ENCODE measurements at places on chromosomes 11 and 22. TPM values are rescaled to one million over a fixed set of nuclear protein-coding genes. Genes with fewer than 3 reads are reported as not detected.

GRCh38 chr11:2726964-2727363 is 27.2 kb upstream of the KCNQ1OT1 start:
- DNase-seq, result no peak

- DNase-seq, result no peak
These were observed 229.7 kb downstream of the FAM76B start for GRCh38 chr11:95559899-95560298.

GRCh38 chr22:44640618-44641155 is 61.3 kb upstream of the PRR5 start:
- no peak for DNase-seq

DNA sequence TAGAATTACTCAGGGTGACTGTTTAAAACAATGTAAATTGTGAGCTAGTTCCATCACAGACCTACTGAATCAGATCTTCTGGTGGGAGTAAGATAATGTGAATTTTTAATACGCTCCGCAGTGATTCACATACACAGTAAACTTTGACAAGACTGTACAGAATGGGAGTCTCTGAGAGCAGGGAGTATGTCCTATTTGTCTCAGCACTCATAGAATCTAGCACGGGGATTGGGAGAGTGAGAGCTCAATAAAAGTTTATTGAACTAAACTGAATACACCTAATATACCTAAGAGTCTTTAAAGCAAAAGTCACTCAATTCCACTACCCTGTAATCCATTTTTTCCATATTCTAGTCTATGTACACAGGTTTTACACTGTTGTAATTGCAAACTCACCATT is 11.2 kb upstream of the GAB2 start:
- DNase-seq, result no peak

DNA sequence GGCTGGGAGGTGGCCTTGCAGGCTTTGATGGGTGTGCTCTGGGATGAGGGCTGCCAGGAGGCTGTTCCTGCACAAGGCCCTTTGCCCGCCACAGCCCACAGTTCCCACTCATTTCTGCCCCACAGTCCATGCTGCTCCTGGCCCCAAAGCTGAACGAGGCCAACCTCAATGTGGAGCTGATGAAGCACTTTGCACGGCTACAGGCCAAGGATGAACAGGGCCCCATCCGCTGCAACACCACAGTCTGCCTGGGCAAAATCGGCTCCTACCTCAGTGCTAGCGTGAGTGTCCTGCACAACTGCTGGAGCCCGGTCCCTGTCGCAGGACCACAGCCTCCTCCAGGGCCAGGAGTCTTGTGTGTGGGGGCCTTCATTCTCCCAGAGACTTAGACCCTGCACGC is 10.2 kb downstream of the SCYL1 start:
- no peak for DNase-seq

Gene RAG2
- total RNA-seq, result not detected

DNA sequence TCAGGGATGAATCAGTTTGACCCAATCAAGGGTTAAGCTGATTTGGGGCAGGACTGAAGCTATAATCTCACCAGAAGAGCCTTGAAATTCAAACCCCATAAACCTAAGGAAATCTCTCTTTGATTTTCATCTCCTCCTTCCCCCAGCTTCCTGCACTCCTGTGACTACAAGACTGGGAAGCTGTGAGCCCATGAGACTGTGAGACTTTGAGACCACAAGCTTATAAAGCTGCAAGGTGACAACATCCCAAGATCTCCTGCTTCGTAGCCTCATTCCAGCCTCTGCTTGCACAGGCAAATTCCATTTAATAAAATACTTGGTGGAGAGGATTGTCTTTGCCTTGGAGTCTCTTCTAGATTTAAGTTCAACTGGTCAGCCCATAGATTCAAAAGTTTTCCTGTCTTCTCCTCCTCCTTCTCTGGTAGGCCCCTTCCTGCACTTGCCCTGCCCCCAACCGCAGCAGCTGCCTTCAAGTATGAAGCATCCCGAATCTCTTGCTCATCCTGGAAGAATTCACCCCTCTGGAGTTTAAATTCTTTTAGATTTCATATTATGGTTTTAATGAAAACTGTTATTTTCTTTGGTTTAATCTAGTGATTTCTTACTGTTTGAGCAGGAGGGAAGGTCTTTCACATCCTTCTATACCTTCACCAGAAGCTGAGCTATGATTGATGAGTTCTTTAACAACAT is 42.1 kb downstream of the PAMR1 start:
- DNase-seq, result no peak

GRCh38 chr11:118897721-118898310 is 14.1 kb downstream of the CXCR5 start:
- DNase-seq, result no peak

- no peak for DNase-seq
These were observed 35.5 kb downstream of the SYT7 start for GRCh38 chr11:61545341-61545740.

Gene OR52I2
- not detected for total RNA-seq

Gene CHRDL2
- total RNA-seq, result 0.89 TPM

- DNase-seq, result no peak
These were observed 2.8 kb upstream of the FREY1 start for GRCh38 chr11:45909594-45910475.

Gene TPBGL
- total RNA-seq, result 0.31 TPM

Gene ANKK1
- total RNA-seq, result 0.98 TPM

Gene F2
- total RNA-seq, result not detected

Gene QSER1
- total RNA-seq, result 50.7 TPM

Gene SLC22A9
- total RNA-seq, result not detected

Gene TRIM6
- total RNA-seq, result 3.3 TPM

GRCh38 chr11:36427079-36427478 is 83.0 kb downstream of the TRAF6 start:
- no peak for DNase-seq

GRCh38 chr11:75311858-75312288 is 39.6 kb downstream of the ARRB1 start:
- peak; percentile 93 for DNase-seq

DNA sequence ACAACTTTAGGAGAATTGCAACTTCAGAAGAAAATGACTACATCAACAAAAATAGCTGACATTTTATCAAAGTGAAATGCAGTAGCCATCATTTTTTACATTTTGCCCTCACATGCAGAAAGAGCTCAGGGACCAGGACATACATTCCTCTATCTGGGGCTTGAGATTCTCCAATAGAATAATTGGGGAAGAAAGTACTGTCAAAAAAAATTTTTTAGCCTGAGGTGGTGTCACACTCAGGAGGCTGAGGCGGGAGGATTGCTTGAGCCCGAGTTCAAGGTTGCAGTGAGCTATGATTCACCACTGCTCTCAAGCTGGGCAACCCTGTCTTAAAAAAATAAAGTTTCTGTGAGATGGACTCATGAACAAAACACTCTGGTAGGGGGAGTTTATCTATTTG is 32.2 kb upstream of the DEPDC7 start:
- no peak for DNase-seq

Gene OR5D14
- not detected for total RNA-seq

Gene TEX12
- total RNA-seq, result 0.58 TPM

Gene SLC22A8
- not detected for total RNA-seq

- DNase-seq, result peak; percentile 46
These were observed 26.0 kb downstream of the RPUSD4 start for GRCh38 chr11:126185259-126186024.

Gene SLC1A2
- total RNA-seq, result 0.98 TPM

GRCh38 chr22:28297504-28297903 is 378.4 kb upstream of the PITPNB start:
- DNase-seq, result no peak

DNA sequence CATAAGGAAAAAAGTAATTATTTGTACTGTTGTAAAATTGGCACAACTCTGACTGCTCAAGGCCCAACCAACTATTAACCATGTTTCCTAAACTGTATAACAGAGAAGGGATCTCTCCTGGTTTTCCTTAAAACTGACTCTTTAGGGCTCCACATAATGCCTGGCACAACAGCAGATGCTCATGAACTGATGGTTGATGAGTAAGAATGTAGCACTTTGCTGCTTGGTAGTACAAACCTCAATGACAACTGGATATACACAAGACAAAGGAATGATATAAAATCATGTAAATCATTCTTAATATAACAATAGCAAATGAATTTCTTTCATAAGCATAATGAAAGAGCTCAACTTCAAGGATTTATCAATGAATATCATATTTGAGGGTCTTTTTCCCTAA is 11.7 kb downstream of the MSANTD2 start:
- DNase-seq, result no peak

Gene PATE4
- not detected for total RNA-seq

Gene GLYAT
- total RNA-seq, result 2.6 TPM

Gene SYCE3
- total RNA-seq, result not detected

DNA sequence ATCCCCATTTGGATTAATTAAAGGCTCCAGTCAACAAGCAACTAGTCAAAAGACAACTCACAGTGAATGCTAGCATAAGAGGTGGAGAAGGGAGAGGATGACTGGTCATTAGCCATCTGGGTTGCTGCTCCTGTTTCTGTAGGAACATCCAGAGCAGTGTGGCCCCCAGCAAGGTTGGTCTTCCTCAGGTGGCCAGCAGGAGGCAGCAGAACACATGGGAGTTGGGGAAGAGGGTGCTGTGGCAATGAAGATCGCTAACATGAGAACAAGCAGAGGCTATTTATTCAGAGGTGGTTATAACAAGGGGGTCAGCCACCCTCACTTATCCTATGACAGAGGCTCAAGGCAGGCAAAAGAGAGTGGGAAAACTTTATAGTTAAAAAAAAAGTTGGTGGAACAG is 21.3 kb downstream of the IZUMO1R start:
- DNase-seq, result no peak

Gene MUC5AC
- total RNA-seq, result 0.27 TPM

GRCh38 chr11:78853521-78853920 is 278.9 kb upstream of the NARS2 start:
- no peak for DNase-seq

DNA sequence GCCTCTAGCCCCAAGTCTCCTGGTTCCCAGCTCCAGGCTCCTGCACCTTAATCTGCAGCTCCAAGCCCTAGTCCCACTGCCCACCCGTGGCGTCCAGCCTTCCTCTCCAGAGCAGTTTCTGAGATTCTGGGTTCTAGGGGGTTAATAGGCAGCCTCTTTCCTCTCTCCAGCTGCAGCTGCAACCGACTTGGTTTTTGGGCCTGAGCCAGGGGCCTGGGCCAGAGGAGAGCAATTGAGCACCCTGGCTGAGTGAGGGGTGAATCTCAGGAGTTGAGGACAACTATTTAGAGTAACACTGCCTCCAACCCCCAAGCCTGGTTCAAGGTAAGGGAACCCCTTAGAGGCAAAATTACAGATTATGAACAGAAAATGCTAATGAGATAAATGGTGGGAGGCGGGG is 9.0 kb upstream of the CHRM1 start:
- DNase-seq, result no peak

- DNase-seq, result no peak
These were observed 188.2 kb upstream of the ANO3 start for GRCh38 chr11:26143566-26144290.

- no peak for DNase-seq
These were observed 40.9 kb downstream of the NAV2 start for GRCh38 chr11:19753451-19754106.

Gene ZFP91
- 46.5 TPM for total RNA-seq

DNA sequence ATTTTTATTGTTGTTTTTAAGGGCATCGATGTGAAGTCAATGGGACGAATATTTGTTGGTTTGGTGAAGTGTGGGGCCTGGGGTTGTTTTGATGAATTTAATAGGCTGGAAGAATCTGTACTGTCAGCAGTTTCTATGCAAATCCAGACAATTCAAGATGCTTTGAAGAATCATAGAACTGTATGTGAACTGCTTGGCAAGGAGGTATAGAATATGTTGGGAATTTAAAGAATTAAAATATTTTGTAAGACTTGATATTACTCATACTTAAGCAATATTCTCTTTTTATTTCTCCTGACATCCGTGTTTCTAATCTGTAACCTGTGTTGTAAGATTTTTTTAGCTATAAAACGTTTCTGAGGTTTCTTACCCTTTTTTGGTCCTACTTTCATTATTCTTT is 61.6 kb downstream of the DYNC2H1 start:
- DNase-seq, result no peak

DNA sequence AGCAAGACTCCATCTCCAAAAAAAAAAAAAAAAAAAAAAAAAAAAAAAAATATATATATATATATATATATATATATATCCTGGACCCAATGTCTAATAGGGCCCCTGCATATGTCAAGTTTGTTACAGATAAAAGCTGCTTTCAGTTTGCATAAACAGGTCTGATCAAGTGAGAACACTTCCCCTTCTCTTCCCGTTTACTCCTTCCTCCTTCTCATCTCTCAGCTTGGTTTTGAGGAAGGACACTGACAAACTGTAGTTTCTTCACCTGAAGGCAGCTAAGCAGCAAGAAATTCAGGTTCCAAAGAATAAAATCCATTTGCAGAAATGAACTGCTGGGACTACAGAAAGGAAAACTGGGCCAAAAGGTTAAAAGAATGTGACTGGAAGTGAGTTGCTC is 11.7 kb downstream of the THOC5 start:
- DNase-seq, result no peak

DNA sequence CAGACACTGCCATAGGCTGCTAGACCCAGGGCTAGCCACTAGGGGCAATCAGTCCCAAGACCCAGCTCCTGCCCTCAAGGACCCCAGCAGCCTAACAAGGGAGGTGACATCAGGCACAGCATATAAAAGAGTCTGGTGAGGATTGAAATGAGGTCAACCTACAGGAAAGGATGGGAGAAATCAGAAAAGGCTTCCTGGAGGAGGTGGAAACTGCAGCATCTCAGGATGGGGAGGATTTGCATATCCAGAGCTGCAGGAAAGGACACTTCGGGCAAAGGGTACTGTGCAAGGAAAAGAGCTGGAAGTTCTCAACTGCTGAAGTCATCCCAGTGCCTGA is 2.9 kb upstream of the ARFGAP2 start:
- DNase-seq, result no peak

DNA sequence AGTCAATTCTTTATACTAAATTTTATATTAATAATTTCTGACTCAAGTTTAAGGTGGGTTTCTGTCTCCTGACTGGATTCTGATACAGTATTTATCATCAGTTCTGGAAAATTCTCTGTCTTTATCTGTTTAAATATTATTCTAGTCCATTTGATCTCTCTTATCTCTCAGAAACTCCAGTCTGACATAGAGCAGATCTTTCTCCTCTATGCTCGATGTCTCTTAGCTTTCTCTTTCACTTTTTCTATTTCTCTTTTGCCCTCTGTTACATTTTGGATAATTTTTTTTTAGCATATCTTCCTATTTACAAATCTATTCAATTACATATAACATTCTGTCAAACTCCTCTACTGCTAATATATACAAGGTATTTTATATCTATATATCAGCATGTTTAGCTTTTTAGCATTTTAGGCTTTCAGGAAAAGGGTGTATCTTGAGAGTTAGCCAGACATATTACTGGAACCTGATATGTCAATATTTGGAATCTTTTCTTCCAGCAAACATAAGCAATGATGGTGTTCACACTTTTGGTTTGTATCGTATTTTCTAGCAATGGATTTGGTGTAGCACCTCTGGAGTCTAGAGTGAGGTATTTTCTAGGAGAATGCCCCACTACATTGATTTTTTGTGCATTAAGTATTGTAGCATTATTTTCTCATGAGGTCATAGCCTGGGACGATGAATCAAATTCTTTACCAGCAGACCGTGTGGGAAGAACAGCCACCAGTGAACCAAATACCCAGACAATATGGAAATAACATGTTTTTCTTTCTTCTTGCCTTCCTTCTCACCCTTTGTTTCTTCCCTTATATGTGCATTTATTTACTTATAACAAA is 4.1 kb upstream of the NNMT start:
- DNase-seq, result no peak

- DNase-seq, result no peak
These were observed 2.0 kb downstream of the WT1 start for GRCh38 chr11:32433101-32433913.

Gene CEP126
- 11.1 TPM for total RNA-seq

All from sciatic nerve (tissue), 2 donors.